ENCODE measurements at places on chromosomes 6 and 20.
A peak's percentile ranks its signal among the peaks of the same experiment; 100 is the strongest.

- peak; percentile 24 for DNase-seq
Measured at GRCh38 chr20:63025534-63026331, 19.0 kb upstream of the BHLHE23 start.

GRCh38 chr20:38272961-38273360 is 12.4 kb upstream of the KIAA1755 start:
- no peak for DNase-seq

DNA sequence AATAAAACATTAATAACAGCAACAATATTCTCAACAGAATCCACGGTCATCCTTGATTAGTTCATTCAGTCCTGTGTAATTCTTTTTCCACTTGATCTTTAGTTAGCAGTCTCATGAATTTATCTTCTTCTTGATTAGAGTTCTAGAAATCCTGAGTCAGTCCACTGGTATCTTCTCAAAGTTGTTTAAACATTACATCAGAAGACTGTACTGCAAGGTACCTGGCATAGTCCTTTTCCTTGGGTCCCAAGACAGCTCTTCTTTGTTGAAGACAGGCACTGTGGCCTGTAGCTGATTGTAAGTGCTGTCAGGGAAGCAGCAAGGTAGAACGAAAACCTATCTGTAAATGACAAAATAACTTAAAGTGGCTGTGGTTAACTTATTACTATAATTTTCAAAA is 11.8 kb downstream of the MAP3K4 start:
- DNase-seq, result no peak

DNA sequence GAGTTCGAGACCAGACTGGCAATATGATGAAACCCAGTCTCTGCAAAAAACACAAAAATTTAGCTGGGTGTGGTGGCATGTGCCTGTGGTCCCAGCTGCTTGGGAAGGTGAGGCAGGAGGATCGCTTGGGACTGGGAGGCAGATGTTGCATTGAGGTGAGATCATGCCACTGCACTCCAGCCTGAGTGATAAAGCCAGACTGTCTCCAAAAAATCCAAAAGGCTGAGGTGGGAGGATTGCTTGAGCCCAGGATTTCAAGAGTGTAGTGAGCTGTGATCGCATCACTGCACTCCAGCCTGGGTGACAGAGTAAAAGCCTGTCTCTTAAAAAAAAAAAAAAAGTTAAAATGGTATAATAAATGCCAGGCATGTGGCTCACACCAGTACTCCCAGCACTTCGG is 1.3 kb upstream of the PTCRA start:
- DNase-seq, result no peak

- no peak for DNase-seq
Measured at GRCh38 chr20:48287021-48287494, 501.8 kb upstream of the SULF2 start.

DNA sequence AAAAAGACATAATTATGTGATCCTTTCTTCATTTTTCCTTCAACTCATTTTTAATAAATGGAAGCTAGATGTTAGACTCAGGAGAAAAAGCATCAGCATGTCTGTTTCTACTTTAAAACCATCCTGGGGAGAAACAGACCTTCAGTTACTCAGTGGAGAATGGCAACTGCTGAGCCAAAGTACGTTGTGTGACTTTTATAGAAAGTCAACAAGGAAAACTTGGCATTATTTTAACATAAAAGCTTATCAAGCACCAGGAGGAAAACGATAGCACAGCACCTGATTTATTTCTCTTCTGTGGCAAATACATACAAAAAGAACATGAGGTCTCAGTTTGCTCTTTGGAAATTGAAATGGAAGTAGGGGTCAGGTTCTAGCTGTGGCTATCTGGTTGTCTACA is 115.3 kb upstream of the RIPOR2 start:
- no peak for DNase-seq

GRCh38 chr6:169701311-169701953 is 397 bp downstream of the WDR27 start:
- no peak for DNase-seq

DNA sequence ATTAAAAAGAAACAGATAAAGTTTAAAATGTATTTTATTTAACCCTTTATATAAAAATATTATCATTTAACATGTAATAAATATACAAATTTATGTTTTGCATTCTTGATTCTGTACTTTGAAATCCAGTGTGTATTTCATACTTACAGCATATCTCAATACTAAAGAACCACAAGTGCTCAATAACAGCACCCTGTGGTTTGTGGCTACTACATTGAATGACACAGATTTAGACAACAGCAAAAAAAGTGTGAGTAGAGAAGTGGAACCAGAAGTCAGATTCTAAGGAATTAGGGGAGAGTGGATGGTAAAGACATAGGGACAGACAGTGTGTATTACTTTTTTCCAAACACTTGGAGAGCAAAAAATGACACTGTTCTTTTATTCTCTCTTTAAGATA is 524.5 kb downstream of the BMP2 start:
- DNase-seq, result peak; percentile 26

GRCh38 chr20:41174782-41175181 is 37.4 kb downstream of the PLCG1 start:
- no peak for DNase-seq

- DNase-seq, result no peak
Measured at GRCh38 chr6:43898358-43899131, 128.5 kb downstream of the VEGFA start.

DNA sequence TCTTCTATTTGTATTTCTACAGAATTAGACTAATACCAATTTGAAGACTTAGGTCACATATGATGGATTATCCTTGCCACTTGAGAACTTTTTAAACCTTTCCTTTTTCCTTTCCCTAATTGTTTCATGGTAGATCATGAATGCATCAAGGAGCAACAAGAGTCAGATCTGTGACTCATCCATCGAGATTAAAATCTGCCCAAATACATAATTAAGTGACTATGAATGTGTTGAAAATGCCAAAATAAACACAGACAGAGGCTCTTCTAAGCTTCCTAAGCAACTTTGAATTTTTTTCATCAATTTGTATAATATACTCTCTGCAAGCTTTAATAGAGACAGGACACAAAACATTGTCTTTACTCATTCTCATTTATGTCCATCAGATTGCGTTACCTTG is 23.5 kb upstream of the HTR1E start:
- DNase-seq, result no peak

DNA sequence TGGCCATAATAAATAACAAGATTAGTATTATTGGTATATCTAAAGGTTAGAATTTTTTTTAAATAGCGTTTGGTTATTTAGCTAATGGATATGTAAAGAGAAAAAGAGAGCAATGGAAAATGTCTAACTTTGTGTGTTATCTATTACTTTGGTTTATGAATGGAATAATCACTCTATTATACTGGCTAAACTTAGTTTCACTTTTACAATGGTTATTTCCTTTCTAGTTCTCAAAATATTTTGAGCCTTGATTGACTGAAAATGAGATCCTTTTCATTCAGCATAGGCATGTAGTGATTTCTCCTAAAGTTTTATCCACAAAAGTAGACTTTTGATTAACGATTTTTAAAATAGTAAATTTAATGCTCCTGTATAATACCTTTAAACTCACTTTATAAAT is 51.6 kb upstream of the MLIP start:
- DNase-seq, result no peak

- DNase-seq, result no peak
Measured at GRCh38 chr6:127879685-127880084, 21.2 kb downstream of the THEMIS start.

GRCh38 chr20:39576771-39577170 is 614.6 kb downstream of the DHX35 start:
- DNase-seq, result no peak
